ENCODE measurements at places on chromosomes 6 and 20. TPM values are rescaled to one million over a fixed set of nuclear protein-coding genes. Genes with fewer than 3 reads are reported as not detected.

GRCh38 chr6:112058243-112059032 is 4.5 kb downstream of the CCN6 start:
- DNase-seq = no peak

- no peak for DNase-seq
Observed at GRCh38 chr6:84775751-84776150, 11.4 kb upstream of the TBX18 start.

- no peak for DNase-seq
Observed at GRCh38 chr6:124027392-124027791, 223.7 kb downstream of the NKAIN2 start.

DCDC2 gene
- 0.01 TPM for polyA plus RNA-seq

OPRM1 gene
- not detected for polyA plus RNA-seq

RMND1 gene
- 21.1 TPM for polyA plus RNA-seq

NRN1 gene
- 0.12 TPM for polyA plus RNA-seq

DNA sequence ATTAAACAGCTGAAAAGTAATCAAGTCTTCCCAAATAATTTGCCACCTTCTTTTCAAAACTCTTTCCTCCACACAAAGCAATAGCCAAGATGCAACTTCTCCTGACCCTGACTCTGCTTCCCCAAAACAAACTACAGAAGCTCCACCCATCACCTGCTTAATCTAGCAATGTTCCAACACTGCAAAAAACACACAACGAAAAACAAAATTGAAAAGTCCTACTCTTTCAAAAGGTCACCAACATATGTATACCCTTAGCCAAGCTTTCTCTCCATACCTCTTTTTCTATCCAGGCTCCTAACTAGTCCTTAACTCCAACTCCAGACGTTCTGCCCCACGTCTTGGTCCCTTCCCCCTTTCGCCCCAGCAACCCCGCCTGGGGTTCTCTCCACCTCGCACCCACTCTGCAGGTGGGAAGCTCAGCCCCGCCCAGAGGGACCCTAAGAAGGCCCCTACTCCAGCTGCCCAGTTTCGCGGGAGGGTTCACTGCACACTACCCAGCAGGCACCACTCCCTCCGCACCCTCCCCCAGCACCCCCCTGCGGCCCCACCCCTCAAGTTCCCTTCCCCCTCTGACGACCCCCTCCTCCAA is 717 bp downstream of the CSNK2A1 start:
- no peak for DNase-seq

DNA sequence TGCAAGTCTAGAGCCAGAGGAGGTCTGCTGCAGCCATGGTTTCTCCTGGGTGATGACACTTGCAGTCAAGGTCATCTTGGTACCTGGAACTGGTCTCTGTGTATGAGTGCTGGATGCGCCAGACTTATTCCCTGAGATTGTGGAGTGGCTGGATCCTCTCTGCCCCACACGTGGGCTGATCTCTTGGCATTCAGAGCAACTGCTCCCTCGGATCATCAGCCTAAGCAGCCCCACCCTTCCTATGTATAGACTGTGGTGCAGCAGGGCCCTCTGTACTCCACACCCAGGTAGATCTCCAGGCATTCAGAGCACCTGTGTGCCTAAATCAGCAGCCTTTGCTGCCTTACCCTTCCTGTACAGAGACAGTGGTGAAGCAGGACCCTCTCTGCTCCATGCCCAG is 12.1 kb upstream of the CST4 start:
- no peak for DNase-seq

GRCh38 chr6:148367411-148368024 is 24.9 kb downstream of the SASH1 start:
- DNase-seq = peak; percentile 34

GRCh38 chr6:138580040-138580439 is 80.7 kb upstream of the NHSL1 start:
- no peak for DNase-seq
